Kidney epithelial cell (primary cell): ENCODE measurements at places on chromosomes 4 and X.

DNA sequence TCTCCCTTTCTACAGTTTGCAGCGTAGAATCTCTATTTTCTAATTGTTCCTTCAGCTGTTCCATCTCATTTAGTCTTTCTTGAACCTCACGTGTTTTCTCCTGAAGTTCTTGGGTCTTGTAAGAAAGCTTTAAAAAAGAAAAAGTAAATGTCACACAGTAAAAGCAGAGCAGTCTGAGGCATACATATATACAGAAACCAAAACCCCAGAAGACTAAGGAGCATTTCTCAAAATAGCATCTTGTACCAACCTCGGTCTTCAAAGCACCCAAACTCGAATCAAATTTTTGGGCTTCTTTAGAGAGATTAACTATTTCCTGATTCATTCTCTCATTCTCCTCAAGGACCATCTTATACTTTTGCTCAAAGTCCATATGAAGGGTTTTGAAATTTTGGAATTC lies 39.4 kb downstream of the CENPE start:
- DNase-seq = no peak

GRCh38 chrX:46204721-46205422 lies 340.3 kb downstream of the ZNF674 start:
- no peak for DNase-seq

DNA sequence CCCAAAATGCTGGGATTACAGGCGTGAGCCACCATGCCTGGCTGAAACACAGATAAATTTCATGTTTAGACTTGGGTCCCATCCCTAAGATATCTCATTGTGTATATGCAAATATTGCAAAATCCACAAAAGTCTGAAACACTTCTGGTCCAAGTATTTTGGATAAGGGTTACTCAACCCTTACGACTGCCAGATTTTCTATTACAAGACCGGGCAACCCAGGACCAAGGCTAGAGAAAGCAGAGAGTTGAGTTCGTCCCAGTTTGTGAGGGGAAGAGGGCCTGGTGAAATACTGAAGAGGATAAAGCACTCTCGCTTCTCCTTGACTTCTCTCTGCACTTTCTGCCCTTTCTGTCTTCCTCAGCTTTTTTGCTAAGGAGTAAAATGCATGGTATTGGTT lies 34.5 kb downstream of the ZFX start:
- no peak for DNase-seq

GRCh38 chrX:123013141-123013540 lies 170.9 kb upstream of the GRIA3 start:
- DNase-seq = no peak
